ENCODE measurements at places on chromosomes 1 and 21. TPM values are rescaled to one million over a fixed set of nuclear protein-coding genes. Genes with fewer than 3 reads are reported as not detected.

CD52 gene
- total RNA-seq, result not detected

HJV gene
- total RNA-seq, result not detected

C8A gene
- not detected for total RNA-seq

GJA8 gene
- not detected for total RNA-seq

HENMT1 gene
- total RNA-seq, result 5.2 TPM

DHX9 gene
- 160 TPM for total RNA-seq

TNFAIP8L2 gene
- total RNA-seq, result not detected

RPE65 gene
- total RNA-seq, result not detected

AK5 gene
- 123 TPM for total RNA-seq

SYT14 gene
- total RNA-seq, result 3.9 TPM

RGS8 gene
- total RNA-seq, result not detected

SMIM1 gene
- 1.7 TPM for total RNA-seq

PPIAL4G gene
- not detected for total RNA-seq
